Stimulated activated memory B cell treated with anti-CD40 and anti-IgM and Interleukin-4, amounts not matched to agents 10 μg/mL and 1 μg/mL and 100 μg/mL, for 72 hours (primary cell): ENCODE measurements at places on chromosomes 11 and 22.

GRCh38 chr11:12950670-12951069 lies 58.4 kb upstream of the RASSF10 start:
- no peak for ATAC-seq
- no peak overlapping the region for H3K27ac ChIP-seq
- no peak overlapping the region for H3K4me3 ChIP-seq
- peaks cover 15% of the 10 kb centered on the region for H3K27me3 ChIP-seq

GRCh38 chr22:18085188-18085587 lies 7.4 kb downstream of the PEX26 start:
- ATAC-seq = no peak
- no peaks in the 10 kb centered on the region for H3K27me3 ChIP-seq
- H3K4me3 ChIP-seq = no peak overlapping the region
- no peak overlapping the region for H3K27ac ChIP-seq
- H3K4me1 ChIP-seq = peaks cover 42% of the 10 kb centered on the region
- H3K36me3 ChIP-seq = peaks cover 80% of the 10 kb centered on the region

- no peaks in the 10 kb centered on the region for H3K27me3 ChIP-seq
- H3K36me3 ChIP-seq = no peaks in the 10 kb centered on the region
- no peaks in the 10 kb centered on the region for H3K4me1 ChIP-seq
- H3K27ac ChIP-seq = no peak overlapping the region
Observed at GRCh38 chr11:66012371-66012945, 650 bp downstream of the CST6 start.

DNA sequence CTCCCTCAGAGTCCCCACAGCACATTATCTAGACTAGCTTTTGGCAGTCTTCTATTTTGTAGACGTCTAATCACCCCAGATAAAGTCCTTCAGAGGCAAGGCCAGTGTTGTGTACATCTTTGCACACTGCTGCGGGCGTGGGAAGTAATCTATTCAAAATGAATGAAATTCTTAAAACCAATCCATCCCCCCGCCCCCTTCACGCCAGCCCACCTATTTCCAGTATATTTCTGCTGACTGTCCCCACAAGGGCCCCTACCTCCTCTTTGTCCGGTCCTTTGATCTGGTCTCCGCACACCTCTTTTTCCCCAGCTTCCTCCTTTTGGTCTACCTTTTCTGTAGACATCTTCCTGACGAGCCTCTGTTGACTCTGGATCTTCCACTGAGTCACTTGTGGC lies 375 bp downstream of the BSCL2 start:
- peaks cover 56% of the 10 kb centered on the region for H3K4me1 ChIP-seq
- peak overlapping the region; percentile 86 for H3K27ac ChIP-seq
- no peaks in the 10 kb centered on the region for H3K27me3 ChIP-seq
- peaks cover 23% of the 10 kb centered on the region for H3K36me3 ChIP-seq
- ATAC-seq = no peak
- peak overlapping the region; percentile 98 for H3K4me3 ChIP-seq

GRCh38 chr11:12158909-12159308 lies 48.5 kb downstream of the MICAL2 start:
- no peak overlapping the region for H3K4me3 ChIP-seq
- no peaks in the 10 kb centered on the region for H3K4me1 ChIP-seq
- H3K27ac ChIP-seq = no peak overlapping the region
- no peak for ATAC-seq

DNA sequence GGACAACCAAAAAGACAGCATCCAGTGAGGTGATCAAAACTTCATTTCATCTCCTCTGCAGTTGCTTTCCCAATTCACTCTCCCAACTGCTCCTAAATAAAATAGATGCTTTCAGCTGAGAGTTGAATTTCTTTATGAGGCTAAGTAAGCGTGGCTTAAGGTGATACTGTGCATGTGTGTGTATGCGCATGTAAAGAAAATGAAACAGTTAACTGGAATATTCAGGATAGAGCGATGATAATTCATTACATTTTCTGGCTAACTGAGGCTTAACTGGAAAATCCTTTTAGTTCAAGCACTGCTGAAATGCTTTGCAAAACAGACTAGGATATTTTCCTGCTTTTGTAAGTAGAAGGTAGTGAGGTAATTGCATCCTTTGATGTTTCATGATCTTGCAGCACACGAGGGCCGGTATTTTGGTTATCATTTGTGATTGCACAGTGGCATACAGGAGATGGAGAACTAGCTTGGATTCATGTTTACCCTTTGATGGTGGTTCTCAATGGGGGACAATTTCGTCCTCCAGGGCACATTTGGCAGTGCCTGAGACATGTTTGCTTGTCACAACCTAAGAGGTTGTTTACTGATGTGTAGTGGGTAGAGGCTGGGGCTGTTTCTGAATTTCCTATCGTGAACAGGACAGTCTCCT lies 71.2 kb downstream of the ZBTB16 start:
- no peak overlapping the region for H3K27ac ChIP-seq
- peaks cover 22% of the 10 kb centered on the region for H3K27me3 ChIP-seq
- no peak for ATAC-seq
- H3K36me3 ChIP-seq = no peaks in the 10 kb centered on the region
- no peak overlapping the region for H3K4me3 ChIP-seq

- no peak overlapping the region for H3K4me3 ChIP-seq
- no peaks in the 10 kb centered on the region for H3K36me3 ChIP-seq
- ATAC-seq = no peak
- H3K4me1 ChIP-seq = peaks cover 29% of the 10 kb centered on the region
- no peak overlapping the region for H3K27ac ChIP-seq
Observed at GRCh38 chr22:22700631-22701030, 56.2 kb downstream of the GGTLC2 start.

DNA sequence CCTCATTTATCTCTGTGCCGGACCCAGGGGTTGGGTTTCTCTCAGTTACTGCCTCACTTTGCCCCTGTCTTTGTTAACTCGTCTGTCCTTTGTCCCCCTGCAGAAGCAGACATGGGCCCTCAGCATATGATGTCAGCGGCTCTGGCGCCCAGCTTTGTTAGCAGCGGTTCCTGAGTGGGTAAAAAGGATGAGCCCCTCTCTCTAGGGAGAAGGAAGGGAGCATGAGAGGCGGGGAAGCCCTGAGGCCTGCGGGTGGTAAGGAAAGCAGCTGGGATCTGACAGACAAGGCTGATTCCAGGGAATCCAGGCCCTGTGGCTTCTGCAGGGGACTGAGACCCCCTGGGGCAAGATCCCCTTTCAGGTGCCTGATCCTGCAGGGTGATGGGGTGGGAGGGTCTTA lies 51.7 kb downstream of the MCM5 start:
- peaks cover 30% of the 10 kb centered on the region for H3K36me3 ChIP-seq
- H3K4me3 ChIP-seq = no peak overlapping the region
- no peak overlapping the region for H3K27ac ChIP-seq

GRCh38 chr22:45975164-45976161 lies 1.5 kb downstream of the WNT7B start:
- H3K27ac ChIP-seq = no peak overlapping the region
- no peak for ATAC-seq
- no peak overlapping the region for H3K4me3 ChIP-seq
- H3K27me3 ChIP-seq = peaks cover 50% of the 10 kb centered on the region

DNA sequence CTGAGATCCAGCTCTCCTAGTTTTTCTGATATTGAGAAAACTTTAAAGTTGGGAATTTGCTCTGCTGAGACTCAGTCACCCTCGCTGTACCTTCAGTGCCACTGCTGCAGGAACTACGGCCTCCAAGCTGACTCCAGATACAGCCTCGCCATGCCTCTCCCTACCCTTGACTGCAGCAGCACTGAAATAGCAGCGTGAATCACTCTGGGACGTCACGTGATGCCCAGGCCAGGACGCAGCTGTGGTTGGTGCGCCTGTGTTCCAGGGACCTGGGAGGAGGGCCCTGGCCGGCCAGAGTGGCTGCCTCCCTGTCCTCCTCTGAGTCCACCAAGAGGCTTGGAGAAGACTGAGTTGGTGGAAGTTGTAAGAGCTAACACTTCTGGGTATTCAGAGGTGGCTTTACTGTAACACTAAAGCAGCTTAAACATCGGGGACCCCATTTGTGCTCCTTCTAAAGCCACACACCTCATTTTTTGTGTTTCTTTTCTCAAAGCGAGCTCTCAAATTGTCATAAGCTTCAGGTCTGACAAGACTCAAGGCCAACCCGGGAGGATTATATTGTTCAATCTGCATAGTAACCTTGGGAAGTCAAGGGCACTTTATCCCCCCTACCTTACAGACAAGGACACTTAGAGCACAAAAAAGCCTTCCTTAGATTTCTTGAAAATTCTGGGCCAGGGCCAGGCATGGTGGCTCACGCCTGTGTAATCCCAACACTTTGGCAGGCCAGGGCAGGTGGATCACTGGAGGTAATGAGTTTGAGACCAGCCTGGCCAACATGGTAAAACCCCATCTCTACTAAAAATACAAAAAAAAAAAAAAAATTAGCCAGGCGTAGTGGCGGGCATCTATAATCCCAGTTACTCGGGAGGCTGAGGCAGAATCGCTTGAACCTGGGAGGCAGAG lies 4.2 kb upstream of the STIP1 start:
- no peaks in the 10 kb centered on the region for H3K36me3 ChIP-seq
- peak overlapping the region; percentile 21 for H3K4me3 ChIP-seq
- H3K4me1 ChIP-seq = peaks cover 62% of the 10 kb centered on the region
- no peak for ATAC-seq
- H3K27ac ChIP-seq = no peak overlapping the region

DNA sequence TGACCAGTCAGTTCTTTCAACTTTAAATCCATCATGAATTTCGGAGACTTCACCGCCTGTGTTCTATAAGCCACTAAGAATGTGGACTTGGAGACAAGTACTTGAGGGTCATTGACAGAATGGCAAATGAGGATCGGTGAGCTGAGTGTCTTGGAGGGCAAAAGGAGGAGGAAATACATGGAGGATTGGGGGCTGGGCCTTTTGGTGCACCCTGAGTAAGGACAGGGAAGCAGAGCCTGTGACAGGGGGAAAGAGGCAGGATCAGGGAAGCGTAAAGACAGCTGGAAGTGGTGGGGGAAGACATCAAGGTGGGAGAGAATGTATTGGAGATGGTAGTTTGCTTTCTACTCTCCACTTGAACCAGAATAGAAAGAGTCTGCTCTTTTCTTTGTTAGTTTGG lies 70.4 kb upstream of the MTMR2 start:
- no peak overlapping the region for H3K4me3 ChIP-seq
- peaks cover 30% of the 10 kb centered on the region for H3K36me3 ChIP-seq
- H3K27ac ChIP-seq = no peak overlapping the region
- ATAC-seq = no peak
- H3K4me1 ChIP-seq = peaks cover 7% of the 10 kb centered on the region

DNA sequence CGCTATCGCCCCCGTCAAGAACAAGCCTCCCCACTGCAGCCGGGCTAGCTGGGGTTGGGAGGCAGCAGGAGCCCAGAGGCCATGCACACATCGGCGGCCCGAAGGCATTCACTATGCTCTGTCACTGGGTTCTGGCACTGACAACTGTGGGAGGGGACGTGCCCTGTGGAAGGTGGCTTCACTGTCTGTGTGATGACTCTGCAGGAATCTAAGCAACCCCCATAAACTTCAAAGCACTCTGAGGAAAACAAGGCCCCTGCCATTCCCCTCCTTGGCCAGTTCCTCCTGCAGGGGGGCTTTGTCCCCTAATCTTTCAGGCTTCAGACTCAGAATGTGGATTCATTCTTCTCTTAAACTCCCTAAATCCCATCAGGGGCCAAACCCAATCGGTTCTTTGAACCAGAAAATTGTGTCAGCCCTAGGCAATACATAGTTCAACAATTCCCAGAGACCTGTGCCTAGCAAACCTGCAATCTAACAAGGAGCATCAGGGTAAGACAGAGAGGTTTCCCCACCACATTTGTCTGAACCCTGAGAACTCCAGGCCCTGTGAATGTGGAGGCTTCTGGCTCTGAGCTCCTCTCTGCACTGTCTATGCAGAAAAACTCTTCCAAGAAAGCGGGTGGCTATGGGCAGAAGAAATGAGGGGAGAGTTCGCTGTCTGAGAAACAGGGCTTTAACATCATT lies 1477.2 kb downstream of the TBC1D22A start:
- peaks cover 6% of the 10 kb centered on the region for H3K36me3 ChIP-seq
- H3K27ac ChIP-seq = no peak overlapping the region
- no peak for ATAC-seq

- peaks cover 15% of the 10 kb centered on the region for H3K27me3 ChIP-seq
- H3K36me3 ChIP-seq = no peaks in the 10 kb centered on the region
- H3K27ac ChIP-seq = no peak overlapping the region
- H3K4me1 ChIP-seq = no peaks in the 10 kb centered on the region
- no peak for ATAC-seq
Observed at GRCh38 chr11:70628176-70628854, 230.0 kb downstream of the CTTN start.
